Hepatocyte (in vitro differentiated cells): ENCODE measurements at places on chromosomes 1 and 21. TPM values are rescaled to one million over a fixed set of nuclear protein-coding genes. Genes with fewer than 3 reads are reported as not detected.

L1TD1 gene
- 0.53 and 1.3 TPM in 2 replicates for polyA plus RNA-seq

UTS2 gene
- polyA plus RNA-seq: 0.29 TPM in 1 of 2 replicates, not detected in the other

ADAMTS4 gene
- polyA plus RNA-seq: 4.4 and 6.1 TPM in 2 replicates

CTH gene
- 11.7 and 13.2 TPM in 2 replicates for polyA plus RNA-seq
